ENCODE measurements at places on chromosomes 7 and 10.

- DNase-seq, result no peak
Observed at GRCh38 chr7:129471402-129471827, 30.9 kb upstream of the SMKR1 start.

GRCh38 chr10:66591865-66592264 lies 334.0 kb upstream of the LRRTM3 start:
- DNase-seq, result no peak

DNA sequence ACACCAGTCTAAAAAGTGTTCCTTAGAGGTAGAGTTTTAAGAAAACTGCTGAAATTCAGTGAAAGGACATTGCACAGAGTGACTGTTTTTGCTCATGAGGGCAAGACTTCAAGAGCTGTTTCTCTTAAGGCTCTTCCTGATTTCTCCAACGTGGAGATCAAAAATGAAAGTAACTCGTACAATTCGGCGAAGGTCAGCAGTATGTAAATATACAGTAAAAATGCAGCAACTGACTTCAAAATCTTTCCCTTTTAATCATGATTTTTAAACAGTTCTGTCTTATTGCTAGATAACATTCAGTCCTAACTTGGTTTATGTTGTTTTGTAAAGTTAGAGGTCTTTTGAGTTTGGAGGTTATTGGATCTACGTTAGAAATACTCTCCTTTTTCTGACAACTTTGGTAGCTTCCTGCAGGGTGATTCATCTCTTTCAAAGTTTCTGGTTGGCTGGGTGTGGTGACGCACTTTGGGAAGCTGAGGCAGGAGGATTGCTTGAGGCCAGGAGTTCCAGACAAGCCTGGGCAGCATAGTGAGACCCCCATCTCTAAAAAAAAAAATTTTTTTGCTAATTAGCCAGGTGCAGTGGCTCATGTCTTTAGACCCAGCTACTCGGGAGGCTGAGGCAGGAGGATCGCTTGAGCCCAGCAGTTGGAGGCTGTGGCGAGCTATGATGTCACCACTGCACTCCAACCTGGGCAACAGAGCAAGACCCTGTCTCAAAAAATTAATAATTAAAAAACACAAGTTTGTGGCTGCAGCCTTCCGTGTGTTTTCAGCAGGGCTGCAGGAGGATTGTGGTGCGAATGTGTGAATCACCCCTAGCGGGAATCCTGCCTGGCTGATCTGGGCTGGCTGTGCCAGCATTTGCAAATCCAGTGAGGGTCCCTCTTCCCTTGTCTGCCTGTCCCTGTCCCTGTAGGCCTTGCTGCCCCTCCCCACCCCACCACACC lies 29.2 kb upstream of the AP5Z1 start:
- DNase-seq, result no peak

DNA sequence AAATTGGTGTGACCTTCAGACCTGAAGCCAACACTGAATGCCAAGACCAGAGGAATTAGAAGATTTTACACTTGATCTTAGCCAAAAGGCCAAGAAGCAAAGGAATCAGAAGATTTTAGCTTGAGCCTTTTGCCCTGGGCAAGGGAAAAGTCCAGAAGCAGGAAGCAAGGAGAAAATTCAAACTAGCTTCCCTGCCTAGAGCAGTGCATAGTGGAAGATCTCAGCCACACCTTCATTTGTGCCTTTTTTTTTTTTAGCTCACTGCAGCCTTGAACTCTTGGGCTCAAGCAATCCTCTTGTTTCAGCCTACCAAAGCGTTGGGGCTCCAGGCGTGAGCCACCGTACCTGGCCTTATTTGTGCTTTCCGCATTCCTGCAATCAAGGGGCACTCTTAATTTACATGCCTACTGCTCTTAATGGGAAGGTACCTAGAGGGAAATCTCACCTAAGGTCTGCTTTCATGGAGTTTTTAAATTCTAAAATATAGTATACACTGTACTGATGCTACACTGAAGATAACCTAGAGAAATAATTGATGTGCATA lies 8.3 kb upstream of the PIP4K2A start:
- no peak for DNase-seq

GRCh38 chr7:143980746-143981510 lies 19.2 kb upstream of the OR6B1 start:
- no peak for DNase-seq

- no peak for DNase-seq
Observed at GRCh38 chr10:86523348-86523747, 1.8 kb upstream of the WAPL start.

GRCh38 chr10:74081192-74081803 lies 69.3 kb downstream of the AP3M1 start:
- no peak for DNase-seq

GRCh38 chr7:69518705-69519077 lies 79.6 kb upstream of the AUTS2 start:
- no peak for DNase-seq

GRCh38 chr7:158582089-158582456 lies 5.5 kb downstream of the PTPRN2 start:
- DNase-seq, result no peak

DNA sequence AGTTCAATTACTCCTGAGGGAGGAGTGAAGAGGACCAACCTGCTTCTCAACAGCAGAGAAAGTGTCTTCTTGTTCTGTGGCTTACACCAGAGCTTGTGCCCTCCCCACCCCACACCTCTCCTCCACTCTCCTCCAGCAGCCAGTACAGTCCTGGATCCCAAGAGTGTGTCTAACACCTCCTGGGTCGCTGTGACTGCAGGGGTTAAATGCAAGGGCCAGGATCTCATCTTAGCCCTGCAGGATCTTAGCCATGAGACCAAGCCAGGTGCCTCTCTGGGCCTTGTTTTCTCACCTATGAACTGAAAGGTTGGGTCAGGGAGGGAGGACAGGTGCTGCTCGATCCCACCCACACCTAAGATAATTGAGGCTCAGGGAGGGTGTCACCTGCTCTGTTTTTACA lies 34.5 kb upstream of the MSRB2 start:
- no peak for DNase-seq

- DNase-seq, result no peak
Observed at GRCh38 chr7:127514499-127514898, 70.9 kb downstream of the GCC1 start.

GRCh38 chr10:50622706-50623662 lies 772 bp downstream of the SGMS1 start:
- no peak for DNase-seq

GRCh38 chr7:91634485-91635177 lies 245.9 kb downstream of the MTERF1 start:
- DNase-seq, result no peak

- no peak for DNase-seq
Observed at GRCh38 chr10:4638099-4638498, 187.9 kb upstream of the AKR1E2 start.

GRCh38 chr7:116438267-116438666 lies 61.3 kb upstream of the CAV2 start:
- DNase-seq, result no peak

DNA sequence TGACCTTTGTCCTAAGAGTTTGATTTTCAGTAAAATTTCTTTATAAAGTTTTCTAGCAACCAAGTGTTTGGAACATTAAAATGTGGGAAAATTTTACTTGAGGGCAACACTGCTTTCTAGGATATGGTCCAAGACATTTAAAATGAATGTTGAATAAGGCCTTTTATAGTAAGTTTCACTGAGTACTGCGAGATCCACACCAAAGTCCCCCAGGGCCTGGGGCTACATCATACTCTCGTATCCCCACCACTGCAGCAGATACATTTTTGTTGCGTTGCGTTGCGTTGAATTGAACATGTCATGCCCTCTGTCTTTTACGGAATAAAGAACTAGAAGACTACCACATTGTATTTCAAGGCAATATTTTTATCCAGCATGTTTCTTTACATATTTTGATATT lies 44.5 kb downstream of the PRTFDC1 start:
- no peak for DNase-seq

- DNase-seq, result no peak
Observed at GRCh38 chr7:52540041-52540440, 495.4 kb upstream of the POM121L12 start.

- no peak for DNase-seq
Observed at GRCh38 chr10:88465765-88466164, 117.4 kb downstream of the RNLS start.

GRCh38 chr10:69878951-69879350 lies 77.2 kb downstream of the COL13A1 start:
- DNase-seq, result no peak

DNA sequence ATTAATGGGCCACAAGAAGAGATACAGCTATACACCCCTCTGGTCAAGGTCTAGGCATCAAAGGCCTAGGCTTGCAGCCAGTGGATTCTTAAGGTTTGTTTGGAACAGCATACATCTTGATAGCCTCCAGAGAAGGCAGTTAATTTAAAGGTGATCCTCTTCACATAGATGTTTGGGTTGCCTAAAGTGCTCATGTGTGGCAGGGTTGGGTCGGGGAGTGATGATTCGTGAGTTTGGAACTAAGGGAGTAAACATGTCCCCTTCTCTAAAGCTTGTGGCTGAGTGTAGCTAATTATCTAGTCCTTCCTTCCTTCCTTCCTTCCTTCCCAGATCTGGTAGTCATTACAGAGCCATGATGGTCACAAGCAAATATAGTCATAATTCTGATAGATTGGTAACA lies 12.4 kb downstream of the PCLO start:
- DNase-seq, result no peak

- no peak for DNase-seq
Observed at GRCh38 chr7:114413761-114414155, 857 bp upstream of the FOXP2 start.

- DNase-seq, result no peak
Observed at GRCh38 chr7:30869794-30870611, 41.6 kb upstream of the AQP1 start.

DNA sequence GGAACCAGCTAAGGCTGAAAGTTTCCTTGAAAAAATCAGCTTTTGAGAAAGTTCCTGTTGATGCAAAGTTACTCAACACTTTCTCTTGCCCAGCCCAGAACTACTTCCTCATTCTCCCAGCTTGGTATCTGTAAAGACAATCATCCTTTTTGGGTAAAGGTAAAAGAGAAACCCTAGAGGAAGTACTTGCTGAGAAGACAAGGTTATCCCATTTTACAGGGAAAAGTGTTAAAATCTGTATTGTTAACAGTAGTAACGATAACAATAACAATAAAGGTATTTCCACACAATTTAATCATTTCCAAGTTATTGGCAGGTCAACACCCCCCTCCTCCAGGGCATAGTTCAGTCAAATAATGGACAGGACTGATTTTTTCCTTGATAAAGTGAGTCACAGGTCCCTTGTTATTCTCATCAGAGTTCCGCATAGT lies 2.4 kb downstream of the ALOX5 start:
- no peak for DNase-seq

DNA sequence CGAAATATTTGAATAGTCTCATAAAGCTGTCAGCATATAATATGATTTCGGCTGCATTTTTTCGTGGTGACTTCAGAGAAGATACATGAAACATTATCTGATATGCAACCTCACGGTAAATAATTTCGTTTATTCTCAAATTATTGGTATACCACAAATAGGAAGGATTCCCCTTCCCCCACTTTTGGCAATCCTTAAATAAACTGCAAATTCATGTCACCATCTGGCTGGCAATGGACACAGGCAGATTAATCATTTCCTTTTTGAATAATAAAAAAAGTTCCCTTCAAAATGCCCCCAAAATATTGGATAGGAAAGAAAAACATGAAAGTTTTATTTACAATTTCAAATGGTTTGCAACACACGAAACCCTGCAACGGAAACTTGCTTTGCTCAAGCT lies 234.5 kb upstream of the MEOX2 start:
- no peak for DNase-seq

DNA sequence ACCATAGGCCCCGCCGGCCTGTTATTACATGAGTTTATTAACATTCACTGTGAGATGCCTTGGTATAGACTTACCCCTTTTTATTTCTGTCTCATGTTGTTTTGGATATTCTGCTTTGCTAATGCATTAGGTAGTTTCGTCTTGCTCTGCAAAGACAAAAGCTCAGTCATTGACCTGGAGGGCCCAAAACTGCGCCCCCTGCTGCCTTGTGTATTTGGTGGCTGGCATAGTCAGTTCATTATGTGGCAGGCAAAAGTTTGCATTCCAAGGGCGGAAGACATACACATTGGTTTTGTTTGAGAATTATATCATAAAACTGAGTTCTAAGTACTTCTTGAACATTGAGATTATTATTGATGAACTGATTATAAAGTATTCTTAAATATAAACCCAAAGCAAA lies 372.5 kb downstream of the SDK1 start:
- no peak for DNase-seq

- peak; percentile 39 for DNase-seq
Observed at GRCh38 chr10:104441329-104442000, 87.8 kb downstream of the CFAP58 start.

Measured in brain pericyte (primary cell).